ENCODE measurements at places on chromosomes 13 and 19.

DNA sequence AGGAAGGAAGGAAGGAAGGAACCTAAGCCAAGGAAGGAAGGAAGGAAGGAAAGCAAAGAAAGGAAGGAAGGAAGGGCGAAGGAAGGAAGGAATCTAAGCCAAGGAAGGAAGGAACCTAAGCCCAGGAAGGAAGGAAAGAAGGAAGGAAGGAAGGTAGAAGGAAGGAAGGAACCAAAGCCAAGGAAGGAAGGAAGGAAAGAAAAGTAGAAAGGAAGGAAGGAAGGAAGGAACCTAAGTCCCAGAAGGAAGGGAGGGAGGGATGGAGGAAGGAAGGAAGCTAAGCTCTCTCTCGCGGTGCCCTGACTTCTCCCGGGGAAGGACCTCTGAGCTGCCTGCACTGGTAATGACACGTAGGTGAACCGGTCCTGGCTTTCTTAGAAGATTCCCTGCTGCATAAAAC lies 1.3 kb upstream of the RUBCNL start:
- no peak for DNase-seq

DNA sequence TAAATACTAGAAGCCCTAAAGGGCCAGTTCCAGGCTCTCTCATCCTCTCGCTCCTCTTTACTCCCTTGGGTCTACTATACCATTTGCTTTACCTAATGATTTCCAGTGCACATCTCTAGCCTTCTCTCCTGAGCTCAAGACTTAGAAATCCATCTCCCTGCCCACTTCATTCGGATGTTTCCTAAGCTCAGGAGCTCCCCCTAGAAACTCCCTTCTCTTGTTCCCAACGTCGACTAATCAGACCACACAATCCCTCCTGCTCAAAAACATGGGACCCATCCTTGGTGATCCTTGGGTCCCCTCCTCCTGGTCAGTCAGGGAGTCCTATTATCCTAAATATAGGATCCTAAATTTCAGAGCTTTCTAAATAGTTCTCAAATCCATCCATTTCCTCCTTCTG lies 21.1 kb upstream of the STK24 start:
- peak; percentile 24 for DNase-seq

DNA sequence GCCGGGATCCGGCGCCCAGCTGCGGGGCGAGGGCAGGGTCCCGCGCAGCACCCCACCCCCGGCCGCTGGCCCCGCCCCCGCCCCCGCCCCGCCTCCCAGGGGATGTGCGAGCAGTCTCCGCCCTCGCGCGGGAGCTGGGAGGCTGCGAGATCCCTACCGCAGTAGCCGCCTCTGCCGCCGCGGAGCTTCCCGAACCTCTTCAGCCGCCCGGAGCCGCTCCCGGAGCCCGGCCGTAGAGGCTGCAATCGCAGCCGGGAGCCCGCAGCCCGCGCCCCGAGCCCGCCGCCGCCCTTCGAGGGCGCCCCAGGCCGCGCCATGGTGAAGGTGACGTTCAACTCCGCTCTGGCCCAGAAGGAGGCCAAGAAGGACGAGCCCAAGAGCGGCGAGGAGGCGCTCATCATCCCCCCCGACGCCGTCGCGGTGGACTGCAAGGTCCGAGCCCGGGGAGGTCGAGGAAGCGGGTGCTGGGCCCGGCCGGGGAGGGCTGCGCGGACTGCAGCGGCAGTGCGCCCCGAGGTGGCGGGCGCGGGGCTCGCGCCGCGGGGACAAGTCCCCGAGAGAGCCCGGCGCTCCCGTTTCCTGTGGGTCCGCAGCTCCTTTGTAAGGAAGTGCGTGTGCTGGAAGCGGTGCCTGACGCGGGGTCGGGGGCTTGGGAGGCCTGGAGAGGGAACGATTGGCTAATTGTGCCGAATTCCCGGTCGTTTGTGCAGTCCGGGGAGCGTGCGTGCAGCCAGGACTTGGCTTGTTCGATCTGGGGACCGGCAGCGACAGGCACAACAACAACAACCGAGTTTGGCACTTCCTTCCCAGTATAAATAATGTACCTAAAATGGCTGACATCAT lies at the start of gene ITM2B:
ITM2B (plus strand) TSS at position 161 of the 843 bp plus-strand sequence; CDS start at position 316, 155 bp downstream.
- peak; percentile 74 for DNase-seq

GRCh38 chr19:35031072-35031881 lies 1.0 kb downstream of the SCN1B start:
- DNase-seq: peak; percentile 21

DNA sequence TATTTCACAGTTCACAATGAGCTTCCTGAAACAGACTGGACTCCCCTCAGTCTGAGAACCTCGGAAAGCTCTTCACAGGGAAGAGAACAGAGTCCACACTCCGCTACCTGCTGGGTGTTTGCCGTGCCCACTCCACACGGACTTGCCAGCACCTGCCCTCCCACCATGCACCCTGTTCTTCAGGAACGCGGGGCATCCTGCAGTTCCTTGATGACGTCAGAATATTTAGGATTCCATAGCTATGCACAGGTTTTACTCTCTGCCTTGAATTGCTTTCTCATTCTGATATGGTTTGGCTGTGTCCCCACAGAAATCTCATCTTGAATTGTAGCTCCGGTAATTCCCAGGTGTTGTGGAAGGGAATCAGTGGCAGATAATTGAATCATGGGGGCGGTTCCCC lies 74.4 kb upstream of the FARP1 start:
- no peak for DNase-seq

DNA sequence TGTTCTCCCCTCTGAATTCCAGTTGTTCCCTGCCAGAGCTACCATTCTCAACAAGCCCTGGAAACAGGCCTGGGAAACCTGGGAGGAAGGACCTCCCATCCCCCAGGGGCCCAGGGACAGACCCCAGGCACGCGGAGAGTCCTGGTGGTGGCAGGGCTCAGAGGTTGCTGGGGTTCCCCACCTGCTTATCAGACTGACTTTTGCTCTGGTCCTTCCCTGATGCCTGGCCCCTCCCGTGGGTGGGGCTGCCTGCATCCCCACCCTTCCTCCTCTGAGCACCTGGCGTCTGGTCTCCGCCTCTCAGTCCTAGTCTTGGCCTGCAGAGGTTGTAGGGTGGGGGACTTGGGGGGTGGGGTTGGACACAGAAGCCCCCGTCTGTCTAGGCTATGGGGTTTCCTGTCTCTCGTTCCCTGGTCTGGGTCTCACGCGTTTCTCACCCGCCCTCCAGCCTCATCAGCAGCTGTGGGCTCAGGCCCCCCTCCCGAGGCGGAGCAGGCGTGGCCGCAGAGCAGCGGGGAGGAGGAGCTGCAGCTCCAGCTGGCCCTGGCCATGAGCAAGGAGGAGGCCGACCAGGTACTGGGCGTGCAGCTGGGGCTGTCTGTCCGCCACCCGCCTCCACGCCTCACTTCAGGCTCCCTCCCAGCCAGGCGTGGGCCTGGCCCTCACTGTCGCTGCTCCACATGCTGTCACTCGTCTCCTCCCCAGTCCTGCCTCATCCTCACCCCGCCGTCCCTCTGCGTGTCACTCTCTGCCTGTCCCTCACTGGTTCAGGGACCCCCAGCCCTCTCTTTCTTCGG lies 13.6 kb downstream of the EPN1 start:
- no peak for DNase-seq

DNA sequence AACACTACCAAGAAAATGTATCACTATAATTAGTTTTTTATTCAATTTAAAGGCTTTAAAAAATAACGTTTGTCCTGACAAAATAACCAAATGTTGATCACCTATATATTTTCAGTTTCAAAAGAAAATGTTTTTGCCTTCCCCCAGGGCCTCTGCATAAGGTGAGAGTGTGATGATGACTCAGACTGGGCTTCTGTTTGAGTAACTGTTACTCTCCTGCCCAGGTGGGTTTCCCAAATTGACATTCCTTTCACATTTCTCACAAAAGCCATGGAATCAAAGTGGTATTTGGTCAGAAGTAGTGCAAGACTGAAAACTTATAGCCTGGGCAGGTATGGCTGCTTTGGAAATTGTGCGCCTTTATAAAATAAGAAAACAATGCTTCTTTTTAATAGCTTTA lies 180.6 kb downstream of the COG6 start:
- no peak for DNase-seq

DNA sequence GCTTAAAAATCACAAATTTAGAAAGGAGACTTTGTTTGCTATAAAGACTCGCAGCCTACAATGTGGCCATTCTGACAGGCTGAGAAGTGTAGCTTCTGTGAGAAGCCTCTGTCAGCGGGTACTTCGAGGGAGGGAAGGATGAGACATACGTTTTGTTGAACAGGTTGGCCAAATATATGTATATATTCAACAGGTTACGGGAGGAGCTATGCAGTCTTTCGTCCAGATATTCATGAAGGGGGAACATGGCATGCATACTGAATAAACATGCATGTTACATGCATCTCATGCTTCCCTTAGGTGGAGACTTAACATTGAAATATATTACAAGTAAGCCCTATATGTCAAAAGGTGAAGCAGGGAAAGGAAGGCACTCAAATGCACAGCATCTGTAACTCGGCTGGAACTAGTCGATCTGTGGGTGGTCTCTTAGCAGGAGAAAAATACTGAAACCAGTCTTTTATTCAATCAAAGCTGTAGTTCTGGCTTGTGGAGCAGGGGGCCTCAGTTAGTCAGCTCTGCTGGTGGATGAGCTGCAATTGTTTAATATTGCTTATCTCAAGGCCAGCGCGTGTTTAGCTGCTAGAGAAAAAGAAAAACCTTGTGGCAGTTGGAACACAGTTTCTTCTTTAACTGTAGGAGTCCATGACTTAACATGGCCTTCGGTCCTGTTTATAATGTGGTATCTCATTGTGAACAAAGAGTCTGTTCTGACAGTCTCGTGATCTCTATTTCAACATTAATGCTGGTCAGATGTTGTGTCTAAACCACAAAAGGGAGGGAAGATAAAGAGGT lies 94.3 kb downstream of the FAM216B start:
- peak; percentile 83 for DNase-seq

GRCh38 chr19:16036941-16037340 lies 39.4 kb upstream of the TPM4 start:
- no peak for DNase-seq

- no peak for DNase-seq
Measured at GRCh38 chr13:20728579-20729311, 25.2 kb downstream of the IL17D start.

DNA sequence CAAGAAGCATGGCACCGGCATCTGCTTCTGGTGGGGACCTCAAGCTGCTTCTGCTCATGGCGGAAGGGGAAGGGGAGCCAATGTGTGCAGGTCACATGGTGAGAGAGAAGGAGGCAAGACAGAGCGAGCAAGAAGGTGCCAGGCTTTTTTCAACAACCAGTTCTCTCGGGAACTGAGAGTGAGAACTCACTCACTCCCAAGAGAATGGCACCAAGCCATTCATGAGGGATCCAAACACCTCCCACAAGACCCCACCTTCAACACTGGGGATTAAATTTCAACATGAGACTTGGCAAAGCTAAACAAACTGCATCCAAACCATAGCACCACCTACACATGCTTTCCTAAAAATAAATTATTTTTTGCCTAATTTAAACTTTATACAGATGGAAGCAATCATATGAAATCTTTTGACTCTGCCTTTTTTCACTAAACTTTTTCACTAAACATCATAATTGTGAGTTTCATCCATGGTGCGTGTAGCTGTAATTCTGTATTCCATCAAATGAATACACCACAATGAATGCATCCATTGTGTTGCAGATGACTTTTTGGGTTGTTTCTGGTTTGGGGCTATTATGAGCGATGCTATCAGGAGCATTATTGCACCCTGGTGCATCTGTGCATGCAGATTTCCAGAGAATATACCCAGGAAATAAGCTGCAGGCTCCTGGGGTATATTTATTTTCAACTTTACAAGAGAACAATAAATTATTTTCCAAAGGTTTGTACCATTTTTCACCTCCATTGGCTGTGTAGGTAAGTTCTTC lies 14.6 kb upstream of the IPO5 start:
- DNase-seq: no peak

- peak; percentile 66 for DNase-seq
Measured at GRCh38 chr19:39765091-39766076, 13.3 kb upstream of the LEUTX start.

- DNase-seq: no peak
Measured at GRCh38 chr19:3323026-3323425, 43.4 kb upstream of the NFIC start.

DNA sequence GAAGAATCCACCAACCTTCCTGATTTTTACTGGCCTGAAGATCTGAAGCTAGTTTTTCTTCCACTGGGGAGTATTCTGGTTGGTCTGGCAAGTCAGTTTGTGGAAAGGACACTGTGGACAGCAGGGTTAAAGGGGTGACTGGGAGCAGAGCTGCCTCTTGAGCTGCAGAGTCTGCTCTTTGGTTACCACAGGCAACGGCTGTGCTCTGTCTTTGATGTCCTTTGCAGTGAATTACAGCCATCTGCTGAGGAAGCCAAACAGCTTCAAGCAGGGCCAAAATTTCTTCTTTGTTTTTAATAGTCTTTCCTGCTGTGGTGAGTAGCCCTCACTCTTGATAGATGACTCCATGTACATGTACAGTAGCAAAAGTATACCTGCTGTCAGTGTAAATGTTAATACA lies 75.7 kb downstream of the ZNF100 start:
- no peak for DNase-seq

- no peak for DNase-seq
Measured at GRCh38 chr19:41302624-41303351, 7.2 kb upstream of the CCDC97 start.

DNA sequence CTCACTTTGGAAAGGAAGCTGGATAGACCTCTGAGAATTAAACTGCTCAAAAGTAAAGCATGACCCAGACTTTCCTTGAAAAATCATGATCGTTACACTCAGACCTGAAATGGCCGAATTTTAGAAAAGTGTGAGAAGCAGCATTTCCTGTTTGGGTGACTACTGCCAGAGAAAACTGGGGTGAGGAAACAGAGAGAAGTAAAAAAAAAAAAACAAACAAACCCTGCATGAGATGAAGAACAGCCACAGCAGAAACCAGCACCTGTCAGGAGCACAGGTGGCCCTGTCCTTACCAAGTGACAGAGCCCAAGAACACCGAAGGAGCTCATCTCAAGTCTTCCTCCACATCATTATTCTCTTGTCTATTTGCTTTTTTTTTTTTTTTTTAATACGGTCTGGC lies 12.0 kb upstream of the ADPRHL1 start:
- DNase-seq: no peak

DNA sequence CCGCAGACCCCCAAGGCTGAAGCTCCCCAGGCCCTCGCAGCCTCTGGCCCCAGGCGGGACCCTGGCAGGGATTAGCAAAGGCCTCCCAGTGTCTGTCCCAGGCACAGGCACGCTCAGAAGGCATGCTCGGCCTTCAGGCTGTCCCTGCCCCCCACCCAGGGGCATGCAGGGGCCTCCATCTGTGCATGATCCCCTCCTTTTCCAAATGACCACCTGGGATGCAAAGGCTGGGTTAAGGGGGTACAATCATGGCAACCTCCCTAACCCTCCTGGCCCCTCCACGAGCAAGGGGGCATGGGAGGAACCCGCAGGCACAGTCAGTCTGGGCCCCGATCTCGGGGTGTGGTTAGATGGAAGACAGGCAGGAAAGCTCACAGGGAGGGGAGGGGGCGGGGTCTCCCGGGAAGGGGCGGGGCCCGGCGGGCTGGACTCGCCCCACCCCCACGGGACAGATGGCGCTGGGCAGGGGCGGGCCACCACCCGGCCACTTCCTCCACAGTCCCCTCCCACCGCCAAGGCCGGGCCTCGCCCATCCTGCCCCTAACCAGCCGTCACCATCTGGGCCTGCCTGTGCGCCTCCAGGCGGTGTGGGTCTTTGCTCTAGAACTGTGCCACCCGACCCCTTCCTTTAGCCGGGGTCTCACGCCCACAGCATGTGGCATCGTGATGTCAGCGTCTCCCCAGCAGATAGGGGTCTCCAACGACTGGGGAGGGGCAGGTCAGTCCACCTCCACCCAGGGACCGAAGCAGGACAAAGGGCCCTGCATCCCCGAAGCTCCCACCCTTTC lies 7.0 kb upstream of the REXO1 start:
- peak; percentile 85 for DNase-seq

All from fibroblast of pulmonary artery (primary cell).